Mucosa of gallbladder (tissue), 1 donor: ENCODE measurements at places on chromosomes 6 and 20.

DNA sequence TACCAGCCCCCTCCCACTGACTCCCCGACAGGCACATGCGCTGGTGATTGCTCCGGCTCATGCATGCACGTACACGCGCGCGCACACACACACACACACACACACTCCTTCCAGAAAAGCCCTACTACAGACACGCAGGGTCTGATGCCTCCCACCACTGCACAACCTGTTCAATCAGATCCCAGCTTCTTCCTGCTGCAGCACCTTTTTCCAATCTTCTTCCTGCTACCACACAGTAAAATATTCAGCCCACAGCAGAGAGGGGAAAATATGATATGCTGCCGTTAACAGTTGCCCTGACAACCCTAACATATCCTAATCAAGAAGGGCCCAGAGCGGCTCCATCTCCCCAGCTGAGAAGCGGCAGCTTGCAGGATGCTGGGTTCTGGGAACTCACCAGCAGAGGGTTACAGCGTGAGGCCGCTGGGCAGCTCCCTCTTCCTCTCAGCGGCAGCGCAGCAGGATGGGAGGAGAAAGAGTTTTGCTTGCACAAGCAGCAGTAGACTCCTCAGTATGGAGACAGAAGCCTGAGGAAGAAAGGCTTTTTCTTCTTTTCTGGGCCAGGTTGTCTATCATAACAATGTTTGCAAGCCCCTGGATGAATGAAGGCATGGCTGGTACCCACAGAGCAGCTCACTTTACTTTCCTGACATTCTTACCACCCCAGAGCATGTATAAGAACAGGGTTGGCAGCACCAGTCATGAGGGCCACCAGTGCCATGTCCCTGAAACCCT, 23.9 kb downstream of the MAP7 start:
- DNase-seq: peak; percentile 45

DNA sequence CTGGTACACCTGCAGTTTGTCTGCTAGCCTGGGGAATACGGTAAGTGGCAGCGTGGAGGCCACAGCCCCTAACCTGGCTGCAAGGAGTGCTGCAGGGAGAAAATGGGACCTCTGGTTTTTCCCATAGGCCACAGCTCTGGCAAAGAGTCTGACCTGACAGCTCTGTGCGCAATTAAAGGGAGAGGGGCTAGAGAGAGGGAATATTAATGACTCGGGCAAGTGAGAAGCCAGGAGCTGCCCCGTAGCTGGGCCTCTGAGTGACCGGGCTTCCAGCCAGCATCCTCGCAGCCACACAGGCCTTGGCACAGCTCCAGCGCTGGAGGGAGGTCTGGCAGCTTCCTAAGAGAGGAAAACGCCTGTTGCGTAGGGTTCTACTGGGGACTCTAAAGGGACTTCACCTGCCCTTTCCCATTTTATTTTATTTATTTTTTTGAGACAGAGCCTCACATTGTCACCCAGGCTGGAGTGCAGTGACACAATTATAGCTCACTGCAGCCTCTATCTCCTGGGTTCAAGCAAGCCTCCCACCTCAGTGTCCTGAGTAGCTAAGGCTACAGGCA, 18.2 kb upstream of the OCSTAMP start:
- peak; percentile 27 for DNase-seq

DNA sequence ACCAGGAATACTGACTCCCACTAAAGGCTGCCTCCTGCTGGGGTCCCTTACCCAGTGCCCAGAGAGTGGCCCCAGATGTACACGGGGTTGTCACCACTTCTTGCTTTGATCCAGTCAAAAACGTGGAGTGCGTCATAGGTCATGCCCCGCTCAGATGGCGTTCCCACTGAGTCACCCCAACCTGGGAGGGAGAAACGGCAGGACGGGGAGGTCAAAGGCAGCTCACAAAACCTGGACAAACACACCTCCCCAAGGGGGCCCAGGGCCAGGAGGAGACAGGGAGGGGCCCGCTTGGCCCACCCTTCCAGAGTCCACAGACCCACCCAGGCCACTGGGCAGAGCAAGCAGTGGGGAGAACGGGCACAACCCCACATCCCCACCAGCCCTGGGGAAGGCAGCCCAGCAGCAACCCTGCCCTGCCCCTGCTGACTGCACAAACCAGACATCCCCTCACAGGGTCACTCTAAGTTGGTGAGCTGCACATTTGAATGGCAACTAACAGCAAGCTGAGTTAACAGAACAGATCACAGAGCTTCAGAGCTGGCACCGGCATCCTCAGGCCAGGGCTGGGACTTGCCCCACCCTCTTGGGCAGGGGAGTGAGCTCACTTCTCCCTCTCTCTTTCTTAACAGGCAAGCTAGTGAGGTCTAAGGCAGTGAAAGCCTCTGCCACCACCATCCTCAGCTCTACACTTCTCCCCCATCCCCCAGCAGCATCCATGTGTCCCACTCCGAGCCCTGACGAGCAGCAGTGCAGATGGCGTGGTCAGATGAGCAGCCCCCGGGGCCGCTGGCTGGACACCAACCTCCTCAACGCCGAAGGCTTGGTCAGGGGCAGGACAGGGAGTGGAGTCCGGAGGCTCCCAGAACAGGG, 61.7 kb downstream of the PYGB start:
- peak; percentile 61 for DNase-seq

DNA sequence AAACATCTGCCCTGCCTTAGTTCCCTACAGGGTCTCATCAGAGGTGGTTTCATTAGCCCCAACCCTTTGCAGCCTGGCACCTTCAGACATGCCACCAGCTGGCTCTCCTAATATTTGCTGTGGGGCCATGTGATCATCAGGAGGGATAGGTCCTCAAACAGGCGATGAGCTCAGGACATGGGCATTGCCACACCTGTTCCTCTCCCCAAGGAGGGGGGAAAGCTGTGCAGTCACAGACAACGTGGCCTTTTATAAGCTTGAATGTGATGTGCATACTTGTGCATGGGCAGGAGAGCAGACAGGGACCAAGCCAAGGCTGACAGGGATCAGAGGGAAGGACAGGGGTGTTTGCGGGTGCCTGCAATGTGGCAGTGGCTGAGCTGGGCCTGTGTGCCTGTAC, 78.8 kb upstream of the ZNFX1 start:
- DNase-seq: peak; percentile 38

DNA sequence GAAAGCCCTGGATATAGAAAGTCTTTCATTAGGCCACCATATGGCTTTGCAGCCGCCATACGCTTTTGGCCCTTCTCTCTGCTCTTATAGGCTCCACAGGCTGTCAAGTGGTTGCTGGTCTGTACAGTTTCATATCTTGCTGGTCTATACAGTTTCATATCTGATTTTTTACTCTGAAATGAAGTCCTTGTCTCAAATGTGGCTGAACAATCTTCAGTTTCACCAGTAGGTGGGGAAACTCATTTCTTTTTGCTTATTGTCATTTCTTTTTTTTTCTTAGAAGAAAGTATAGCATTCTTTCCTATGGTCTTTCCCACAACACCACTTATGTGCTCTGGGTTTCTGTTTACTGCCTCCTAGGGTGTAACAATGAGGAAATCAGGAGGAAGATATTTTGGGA, 771.4 kb upstream of the MMS22L start:
- DNase-seq: no peak

- no peak for DNase-seq
Measured at GRCh38 chr6:162294029-162294428, 433.5 kb downstream of the PRKN start.

GRCh38 chr6:149160943-149161342, 156.6 kb upstream of the TAB2 start:
- DNase-seq: no peak

DNA sequence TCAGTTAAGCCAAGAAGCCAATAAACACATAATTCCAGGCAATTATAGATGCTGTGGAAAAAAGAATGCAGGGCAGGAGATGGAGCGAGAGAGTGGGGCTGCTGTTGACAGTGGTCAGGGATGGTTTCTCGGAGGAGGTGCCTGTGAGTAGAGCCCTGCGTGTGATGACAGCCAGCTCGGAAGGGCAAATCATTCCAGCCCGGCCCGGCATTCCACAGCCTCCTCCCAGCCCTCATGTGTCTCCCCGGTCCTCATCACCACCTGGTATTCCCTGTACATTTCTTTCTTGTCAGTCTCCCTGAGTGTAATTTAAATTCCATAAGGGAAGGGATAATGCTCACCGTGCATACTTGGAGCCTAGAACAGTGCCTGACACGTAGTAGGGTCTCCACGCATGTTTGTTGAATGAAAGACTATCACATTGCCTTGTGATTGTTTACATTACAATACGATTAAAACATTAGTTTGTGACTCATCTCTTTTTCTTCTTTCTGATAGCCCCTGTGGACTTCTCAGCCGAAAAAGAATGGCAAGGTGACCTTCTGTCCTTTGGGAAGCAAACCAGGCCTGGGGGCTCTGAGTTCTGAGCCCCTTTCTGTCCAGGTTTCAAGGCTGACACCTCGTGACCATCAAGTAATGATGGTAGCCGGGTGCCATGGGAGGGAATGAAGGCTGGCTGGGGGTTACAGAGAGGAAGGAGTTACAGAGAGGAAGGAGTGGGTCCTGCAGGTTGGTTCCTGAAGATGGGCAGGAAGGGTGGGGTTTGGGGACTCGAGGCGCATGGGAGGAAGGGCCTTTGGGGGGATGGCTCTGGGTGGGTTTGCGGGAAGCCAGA, 379.5 kb upstream of the SULF2 start:
- no peak for DNase-seq

- no peak for DNase-seq
Measured at GRCh38 chr6:75758061-75758460, 9.0 kb downstream of the MYO6 start.

GRCh38 chr6:6220718-6221117, 99.7 kb downstream of the F13A1 start:
- no peak for DNase-seq

- DNase-seq: no peak
Measured at GRCh38 chr6:63640062-63640461, 4.5 kb downstream of the PHF3 start.

- DNase-seq: no peak
Measured at GRCh38 chr6:43671011-43671800, 16.4 kb downstream of the MRPS18A start.

DNA sequence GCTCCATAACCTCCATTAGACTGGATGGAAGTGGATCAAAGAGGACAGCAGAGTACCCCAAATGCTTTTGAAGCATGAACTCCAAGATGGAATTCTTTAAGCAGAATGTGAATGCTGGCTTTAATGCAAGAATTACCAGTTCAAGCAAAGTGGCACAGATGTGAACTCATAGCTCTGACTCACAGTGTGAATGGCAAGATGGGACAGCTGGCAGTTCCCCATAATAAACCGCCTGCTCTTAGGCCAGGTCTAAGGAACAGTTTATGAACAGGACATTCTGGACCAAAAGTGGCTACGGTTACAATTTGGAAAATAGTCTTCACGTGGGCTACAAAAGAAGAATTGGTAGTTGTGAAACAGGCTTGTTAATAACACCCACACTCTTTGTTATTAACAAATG, 76.5 kb downstream of the SPTLC3 start:
- DNase-seq: no peak

GRCh38 chr6:156752666-156753301, 24.4 kb upstream of the ARID1B start:
- DNase-seq: peak; percentile 41

DNA sequence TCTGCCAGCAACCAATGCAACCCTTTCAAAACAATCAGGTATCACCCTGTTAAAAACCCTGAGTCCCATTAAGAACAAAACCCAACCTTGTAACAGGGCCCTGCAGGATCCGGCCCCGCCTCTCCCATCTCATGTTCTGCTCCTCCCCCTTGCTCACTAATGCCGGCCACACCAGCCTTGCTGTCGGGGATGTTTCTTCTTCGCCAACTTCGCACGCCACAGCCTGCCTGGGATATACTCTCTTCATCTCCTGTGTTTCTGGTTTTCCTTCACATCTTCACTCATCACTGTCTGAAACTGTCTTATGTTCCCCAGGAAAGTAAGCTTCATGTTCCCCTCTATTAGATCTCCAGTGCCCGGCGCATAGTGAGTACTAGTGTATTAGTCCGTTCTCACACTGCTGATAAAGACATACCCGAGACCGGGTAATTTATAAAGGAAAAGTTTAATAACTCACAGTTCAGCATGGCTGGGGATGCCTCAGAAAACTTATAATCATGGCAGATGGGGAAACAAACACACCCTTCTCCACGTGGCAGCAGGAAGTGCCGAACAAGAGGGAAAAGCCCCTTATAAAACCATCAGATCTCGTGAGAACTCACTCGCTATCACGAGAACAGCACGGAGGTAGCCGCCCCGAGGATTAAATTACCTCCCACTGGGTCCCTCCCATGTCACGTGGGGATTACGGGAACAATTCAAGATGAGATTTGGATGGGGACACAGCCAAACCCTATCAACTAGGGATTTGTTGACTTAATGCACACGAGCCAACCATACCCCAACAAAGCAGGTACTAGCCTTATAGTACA, 5.1 kb downstream of the TP53RK start:
- peak; percentile 37 for DNase-seq

GRCh38 chr20:475463-476357, 13.4 kb upstream of the TBC1D20 start:
- DNase-seq: no peak
